NCI-H2081 (cell line): ENCODE measurements at places on chromosomes 1 and 21.

DNA sequence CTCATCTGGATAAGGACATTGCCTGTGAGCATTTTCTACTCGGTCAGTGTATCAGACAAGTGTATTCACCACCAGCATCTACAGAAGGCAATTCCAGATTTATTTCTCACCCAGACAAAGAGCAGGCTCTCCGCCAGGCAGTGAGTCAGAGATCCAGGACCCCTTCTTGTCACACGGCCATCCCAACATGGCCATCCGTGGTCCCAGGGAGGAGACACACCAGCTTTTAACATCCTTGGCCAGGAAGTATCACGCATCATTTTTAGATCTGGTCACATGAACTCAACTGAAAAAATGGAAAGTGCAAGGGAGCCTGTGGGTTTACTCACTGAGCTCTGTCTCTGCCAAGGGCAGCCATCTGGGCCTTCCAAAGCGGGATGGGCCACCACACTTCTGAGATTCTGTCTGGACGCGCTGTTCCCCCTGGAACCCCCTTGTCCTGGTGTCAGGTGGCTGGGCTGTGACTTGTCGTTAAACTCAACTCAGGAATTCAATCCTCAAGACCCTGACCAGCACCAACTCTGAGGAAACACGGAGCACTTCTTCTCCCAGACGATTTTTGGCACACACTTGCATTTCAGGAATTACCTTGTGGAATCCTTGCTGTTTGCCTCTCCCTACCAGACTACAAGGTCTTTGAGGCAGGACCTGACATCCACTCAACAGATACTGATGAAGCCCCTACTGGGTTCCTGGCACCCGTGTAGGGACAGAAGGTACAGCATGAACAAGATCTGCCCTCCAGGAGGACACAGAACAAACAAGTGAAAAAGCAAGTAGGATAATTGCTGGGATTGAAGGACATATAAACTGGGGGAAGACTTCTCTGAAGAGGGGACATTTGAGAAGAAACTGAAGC is 21.6 kb upstream of the CCSAP start:
- no peak for DNase-seq

DNA sequence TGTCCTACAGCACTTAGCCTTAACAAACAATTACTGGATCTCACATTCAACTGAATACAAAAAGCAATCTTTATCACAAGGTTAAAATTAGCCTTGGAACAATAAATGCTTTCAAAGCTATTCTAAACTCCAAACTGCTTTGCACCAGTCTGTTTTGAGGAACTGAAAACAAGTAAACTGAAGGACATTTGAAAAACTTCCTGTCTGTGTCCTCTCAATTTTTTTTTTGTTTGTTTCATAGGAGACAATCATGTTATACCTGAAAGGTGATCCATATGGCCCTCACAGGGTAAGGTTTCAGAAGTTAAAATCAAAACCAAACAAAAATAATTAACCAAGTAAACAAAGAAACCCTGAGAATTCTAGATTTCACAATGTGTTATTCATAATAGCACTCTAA is 459.1 kb downstream of the DPYD start:
- peak; percentile 5 for DNase-seq

DNA sequence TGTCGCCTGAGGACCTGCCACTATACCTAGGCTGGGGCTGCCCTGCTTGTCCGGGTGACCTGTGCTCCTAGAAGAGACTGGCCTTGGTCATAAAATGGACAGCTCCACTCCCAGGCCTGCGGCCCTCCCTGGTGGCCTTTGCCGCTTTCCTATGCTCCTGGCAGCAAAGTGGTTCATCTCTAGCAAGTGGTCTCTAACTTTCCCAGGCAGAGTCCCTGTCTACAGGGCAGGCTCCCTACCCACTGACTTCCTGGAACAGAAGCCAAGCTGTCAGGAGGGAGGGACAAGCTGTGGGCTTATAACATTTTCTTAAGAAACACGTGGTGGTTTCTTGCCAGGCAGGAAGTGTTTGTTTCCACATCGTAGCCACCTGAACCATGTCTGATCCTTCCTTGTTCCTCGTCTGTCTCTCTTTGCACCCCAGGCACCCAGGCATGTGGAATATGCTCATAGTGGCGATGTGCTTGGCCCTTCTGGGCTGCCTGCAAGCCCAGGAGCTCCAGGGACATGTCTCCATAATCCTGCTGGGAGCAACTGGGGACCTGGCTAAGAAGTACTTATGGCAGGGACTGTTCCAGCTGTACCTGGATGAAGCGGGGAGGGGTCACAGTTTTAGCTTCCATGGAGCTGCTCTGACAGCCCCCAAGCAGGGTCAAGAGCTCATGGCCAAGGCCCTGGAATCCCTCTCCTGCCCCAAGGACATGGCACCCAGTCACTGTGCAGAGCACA is 10.1 kb downstream of the H6PD start:
- no peak for DNase-seq

DNA sequence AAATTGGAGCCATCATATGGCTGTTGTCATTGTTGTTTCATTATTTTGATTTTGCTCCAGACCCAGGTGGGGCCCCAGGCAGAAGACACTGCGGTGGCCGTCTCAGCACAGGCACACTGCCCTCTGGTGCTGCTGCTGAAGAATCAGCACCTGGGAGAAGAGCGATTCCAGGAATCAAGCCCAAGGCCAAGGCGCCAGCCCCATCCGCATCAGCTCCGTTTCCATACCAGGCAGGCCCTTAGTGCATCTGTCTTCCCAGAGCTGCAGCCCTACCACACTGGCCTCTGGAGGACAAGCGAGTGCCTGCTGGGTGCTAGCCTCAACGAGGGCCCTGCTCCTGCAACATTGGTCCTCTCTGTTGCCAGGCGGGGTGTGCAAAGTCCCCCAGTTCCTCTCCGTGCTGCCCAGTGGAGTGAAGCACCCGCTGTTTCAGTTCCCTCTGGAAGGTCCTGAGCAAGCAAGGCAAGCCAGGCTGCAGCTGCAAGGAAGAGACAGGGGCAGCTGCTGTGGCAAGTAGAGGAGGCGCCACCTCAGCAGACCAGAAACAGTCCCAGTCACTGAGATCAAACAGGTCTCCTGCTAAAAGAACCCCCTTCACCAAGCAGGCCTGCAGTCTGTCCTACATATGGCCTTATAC is 5.2 kb downstream of the GRIK3 start:
- no peak for DNase-seq

DNA sequence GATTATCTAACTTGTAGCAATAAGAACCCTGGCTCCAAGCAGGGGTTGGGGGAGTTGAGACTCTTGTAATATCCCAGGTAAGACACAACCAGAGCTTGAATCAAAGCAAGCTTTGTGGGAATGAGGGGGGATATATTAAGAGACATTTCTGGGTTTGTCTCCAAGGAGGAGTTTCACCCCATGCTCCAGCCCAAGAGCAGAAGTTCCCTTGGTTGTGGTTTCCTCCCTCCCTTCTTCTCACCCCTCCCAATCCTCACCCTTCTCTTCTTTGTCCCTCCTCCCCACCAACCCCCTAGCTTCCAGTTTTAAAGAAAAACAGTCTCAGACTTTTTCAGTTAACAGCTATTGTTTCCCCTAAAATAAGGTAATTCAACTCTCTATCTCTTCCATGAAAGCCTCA is 11.9 kb downstream of the TRAF3IP3 start:
- DNase-seq: no peak

- DNase-seq: no peak
Measured at GRCh38 chr1:58983162-58983561, 199.3 kb upstream of the JUN start.

GRCh38 chr1:89089962-89090361 is 25.0 kb upstream of the GBP1 start:
- no peak for DNase-seq

DNA sequence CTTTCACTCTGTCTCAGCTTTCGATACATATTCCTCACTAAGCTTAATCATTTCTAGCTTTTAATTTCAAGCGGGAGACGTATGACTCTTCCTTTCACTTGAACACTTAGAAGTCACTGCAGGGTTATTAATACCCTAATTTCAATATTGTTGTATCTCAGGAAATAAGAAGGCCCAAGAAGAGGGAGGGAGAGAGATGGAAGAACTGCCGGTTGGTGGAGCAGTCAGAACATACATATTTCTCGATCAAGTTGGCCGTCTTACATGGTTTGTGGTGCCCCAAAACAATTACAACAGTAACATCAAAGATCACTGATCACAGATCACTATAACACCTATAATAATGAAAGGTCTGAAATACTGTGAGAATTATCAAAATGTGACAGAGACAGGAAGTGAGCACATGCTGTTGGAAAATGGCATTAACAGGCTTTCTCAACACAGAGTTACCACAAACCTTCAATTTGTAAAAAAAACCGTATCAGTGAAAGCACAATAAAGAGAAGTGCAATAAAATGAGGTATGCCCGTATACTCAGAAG is 145.4 kb upstream of the HP1BP3 start:
- no peak for DNase-seq
